Left kidney (tissue), 8 donors: ENCODE measurements at places on chromosomes 2 and 18.

GRCh38 chr2:95158891-95159619 lies 593 bp downstream of the ZNF514 start:
- DNase-seq, result peak; percentile 25

DNA sequence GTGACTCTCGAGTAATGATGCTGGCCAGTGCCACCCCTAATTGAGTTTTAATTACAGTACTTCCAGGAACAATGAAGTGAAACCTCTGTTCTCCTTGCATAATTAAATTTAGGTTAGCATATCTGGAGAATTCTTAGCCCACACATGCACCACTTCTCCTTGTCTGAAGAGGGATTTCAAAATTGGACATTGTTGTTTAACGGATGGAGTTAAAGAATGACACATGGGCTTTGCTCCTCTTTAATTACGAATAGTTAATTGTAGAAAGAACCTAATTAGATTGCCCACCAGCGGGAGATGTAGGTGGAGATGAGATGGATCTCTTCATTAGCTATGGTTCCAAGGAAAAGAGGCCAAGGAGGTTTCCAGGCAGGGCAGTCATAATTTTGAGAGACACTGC lies 33.1 kb upstream of the EN1 start:
- DNase-seq, result no peak

DNA sequence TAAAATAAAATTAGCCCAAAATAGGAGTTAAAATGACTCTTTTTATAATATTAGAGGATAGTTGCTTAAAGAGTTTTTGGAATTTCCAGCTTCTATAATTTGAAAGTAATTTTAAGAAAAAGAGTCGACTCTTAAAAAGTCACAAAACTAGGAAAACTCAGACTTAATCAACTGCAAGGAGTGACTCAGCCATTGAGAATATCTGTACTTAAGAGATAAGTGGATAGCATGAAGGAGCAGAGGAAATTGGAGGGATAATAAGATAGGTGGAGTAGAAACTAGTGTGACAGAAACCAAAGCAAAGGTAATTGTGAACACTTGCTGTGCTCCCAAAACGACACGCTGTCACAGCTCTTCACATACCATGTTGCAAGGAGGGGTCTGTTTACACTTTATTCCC lies 8.4 kb downstream of the RSAD2 start:
- DNase-seq, result no peak

- no peak for DNase-seq
Measured at GRCh38 chr2:26623541-26624495, 17.3 kb downstream of the CIB4 start.

DNA sequence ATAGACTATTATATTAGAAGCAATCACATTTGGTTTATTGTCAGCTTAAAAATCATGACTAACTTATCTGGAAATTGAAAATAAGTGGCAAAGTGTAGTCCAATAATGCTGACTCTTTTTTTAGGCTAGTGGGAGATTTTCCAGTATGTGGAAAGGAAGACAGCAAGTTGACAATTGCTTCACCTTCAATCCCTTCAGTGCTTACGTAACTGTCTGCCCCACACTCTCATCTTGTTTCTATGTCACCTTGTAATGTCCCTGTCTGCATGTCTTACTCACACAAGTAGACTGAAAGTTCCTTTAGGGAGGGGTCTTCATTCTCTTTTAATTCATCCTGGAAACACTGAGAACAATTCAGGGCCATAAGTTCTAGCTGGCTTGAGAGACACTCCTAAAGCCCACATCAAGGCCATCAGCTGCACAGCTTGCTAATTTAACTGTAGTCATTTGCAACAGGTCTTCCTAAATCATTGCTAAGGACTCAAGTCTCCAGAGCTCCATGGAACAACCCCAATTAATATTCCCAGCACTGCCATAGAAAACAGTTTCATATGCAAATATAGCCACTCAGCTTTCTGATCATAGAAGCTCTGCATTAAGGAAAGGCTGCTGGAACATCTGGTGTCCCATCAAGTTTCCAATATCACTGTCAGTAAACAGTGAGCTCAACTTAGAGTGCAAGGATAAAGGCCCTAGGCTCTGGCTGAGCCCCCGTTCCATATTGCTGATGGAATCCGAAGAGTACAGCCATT lies 230.5 kb downstream of the ETAA1 start:
- no peak for DNase-seq

GRCh38 chr2:134325696-134326095 lies 71.8 kb downstream of the MGAT5 start:
- no peak for DNase-seq

DNA sequence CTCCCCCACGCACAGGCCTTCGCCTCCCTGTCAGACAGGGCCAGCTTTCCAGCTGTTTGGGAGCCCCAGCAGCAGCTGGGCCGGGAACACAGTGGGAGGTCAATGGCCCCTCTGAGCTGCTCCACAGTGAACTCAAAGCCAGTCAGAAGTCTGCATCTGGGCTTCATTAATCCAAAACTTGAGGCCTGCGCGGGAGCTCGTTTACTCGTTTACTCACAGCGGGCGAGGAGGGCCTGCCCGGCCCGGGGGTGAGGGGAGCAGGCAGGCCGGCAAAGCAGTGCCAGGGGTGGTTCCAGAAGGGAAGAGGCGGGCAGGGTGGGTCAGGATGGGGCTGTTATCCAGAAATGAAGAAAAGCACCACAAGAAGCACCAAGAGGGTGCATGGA lies 36.8 kb upstream of the SEMA4C start:
- no peak for DNase-seq

DNA sequence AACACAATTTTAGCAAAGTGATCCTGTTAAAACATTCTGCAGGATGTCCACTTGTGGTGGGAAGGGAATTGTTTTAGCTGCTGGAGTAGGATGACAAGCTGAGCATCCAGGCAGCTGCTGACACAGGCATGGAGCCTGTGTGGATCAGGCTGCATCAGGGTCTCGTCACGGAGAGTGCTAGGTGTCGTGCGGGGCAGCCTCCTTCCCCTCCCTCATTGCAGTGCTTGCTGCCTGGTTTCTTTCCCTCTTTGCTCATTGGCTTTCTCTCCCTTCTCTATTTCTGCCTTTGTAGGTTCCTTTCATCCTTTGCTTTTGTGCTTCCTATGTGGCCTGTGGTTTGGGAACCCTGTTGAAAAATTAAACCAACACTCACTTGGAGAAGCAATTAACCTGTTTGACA lies 172.9 kb downstream of the TPGS2 start:
- DNase-seq, result no peak

GRCh38 chr2:47429795-47430194 lies 26.8 kb downstream of the MSH2 start:
- no peak for DNase-seq

DNA sequence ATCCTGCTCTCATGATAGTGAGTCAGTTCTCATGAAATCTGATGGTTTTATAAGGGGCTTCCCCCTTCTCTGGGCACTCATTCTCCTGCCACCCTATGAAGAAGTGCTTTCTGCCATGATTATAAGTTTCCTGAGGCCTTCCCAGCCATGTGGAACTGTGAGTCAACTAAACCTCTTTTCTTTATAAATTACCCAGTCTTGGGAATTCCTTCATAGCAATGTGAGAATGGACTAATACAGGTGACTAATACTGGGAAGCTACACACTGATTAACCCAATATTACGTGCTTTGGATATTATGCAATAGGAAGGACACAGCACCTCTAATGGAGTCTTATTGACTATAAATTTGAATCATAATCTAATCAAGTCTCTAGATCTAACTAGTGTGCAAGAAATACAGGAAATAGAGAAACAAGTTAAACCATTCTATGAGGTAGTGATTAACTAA lies 107.2 kb upstream of the ETAA1 start:
- DNase-seq, result no peak

GRCh38 chr2:65727381-65727780 lies 295.0 kb upstream of the SPRED2 start:
- no peak for DNase-seq

DNA sequence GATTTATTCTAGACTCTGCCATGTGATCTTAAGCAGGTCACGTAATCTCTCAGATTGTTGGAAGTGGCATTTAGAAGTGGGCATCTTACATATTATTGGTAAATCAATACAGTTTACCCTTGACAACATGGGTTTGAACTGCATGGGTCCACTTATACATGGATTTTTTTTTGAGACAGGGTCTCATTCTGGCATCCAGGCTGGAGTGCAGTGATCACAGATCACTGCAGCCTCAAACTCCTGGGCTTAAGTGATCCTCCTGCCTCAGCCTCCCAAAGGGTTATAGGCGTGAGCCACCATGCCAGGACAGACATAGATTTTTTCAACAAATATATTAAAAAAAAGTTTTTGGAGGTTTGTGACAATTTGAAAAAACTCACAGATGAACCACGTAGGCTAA lies 144.7 kb downstream of the OTX1 start:
- no peak for DNase-seq

GRCh38 chr2:238235856-238236255 lies 4.0 kb downstream of the HES6 start:
- no peak for DNase-seq

- DNase-seq, result no peak
Measured at GRCh38 chr2:209526561-209526960, 102.7 kb downstream of the MAP2 start.

DNA sequence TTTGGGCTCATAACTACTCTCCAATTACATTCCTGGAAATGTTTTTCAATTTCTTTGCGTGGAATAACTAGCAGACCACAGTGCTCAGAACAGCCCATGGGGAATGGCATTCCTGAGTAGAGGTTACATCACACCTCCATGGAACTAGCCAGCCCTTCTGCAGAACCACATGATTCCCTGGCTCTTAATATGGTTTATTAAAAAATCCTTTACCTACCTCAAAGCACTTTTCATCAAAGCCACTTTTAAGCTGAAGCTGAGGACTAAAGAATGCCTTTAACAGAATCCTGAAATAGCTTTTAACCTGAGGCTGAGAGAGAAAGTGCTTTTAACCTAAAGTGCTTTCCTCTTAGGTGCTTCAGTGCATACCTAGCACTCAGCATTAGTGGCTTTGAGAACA lies 376.3 kb downstream of the ARHGAP15 start:
- DNase-seq, result no peak

DNA sequence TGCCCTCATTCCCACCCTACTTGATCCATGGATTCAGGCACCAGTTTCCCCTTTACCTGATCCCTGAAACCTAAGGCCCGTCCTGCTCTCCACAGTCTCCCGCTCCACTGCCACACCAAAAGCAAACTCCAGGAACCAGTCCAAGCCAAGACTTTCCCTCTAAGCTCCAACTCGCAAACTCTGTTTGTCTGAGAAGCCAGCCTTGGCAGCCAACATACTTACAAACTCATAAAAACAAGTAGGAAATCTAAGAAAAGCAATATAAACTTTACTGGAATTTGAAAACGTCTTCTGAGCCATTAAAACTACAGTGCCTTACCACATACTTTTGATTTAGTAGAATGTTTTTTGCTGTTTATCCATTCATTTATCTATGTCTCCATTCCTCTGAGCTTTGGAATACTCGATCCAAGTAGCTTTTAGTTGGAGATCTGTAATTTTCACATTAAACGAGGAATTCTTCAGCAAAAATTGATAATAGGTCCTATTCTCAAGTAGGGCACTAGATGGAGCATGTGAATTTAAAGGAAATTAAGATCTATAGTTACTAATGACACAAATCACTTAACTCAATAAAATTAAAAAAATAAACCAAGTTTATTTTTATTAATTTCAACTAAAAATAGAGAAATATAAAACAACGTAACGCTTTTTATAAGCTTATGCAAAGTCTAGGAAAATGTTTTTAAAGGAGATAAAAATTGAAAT lies 199.7 kb downstream of the MYO3B start:
- DNase-seq, result no peak

DNA sequence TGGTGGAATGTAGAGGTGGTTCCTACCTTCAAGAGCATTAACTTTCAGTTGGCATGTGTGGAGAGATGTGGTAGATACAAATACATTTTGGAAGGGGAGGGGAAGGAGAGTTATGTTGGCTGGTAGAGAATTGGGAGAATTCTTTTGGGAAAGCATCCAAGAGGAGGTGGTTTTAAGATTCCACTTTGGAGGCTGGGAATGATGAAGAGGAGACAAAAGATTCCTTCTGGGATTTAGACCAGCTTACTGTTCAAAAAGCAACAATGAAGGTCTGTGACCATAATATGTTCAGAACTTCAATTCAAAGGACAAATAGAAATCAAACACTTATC lies 120.8 kb upstream of the FOSL2 start:
- DNase-seq, result no peak
